ENCODE measurements at places on chromosomes 11 and 22.
A peak's percentile ranks its signal among the peaks of the same experiment; 100 is the strongest.

- DNase-seq, result no peak
Measured at GRCh38 chr11:115760461-115761320, 256.5 kb upstream of the CADM1 start.

DNA sequence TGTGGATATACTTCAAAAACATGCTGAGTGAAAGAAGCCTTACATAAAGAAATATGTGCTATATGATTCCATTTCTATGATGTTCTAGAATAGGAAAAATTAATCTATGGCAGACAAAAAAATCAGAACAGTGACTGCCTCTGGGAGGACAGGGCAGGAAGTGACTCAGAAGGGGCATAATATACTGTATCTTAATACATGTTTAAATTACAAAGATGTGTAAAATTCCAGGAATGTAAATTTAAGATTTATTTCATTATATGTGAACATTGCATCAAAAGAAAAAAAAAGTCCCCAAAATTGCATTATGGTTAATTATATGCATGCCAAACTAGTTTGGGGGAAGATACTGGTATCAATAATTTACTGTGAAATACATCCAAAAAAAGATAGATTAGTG is 32.2 kb downstream of the SBF2 start:
- DNase-seq, result no peak

- DNase-seq, result no peak
Measured at GRCh38 chr11:129910360-129910759, 15.0 kb upstream of the NFRKB start.

GRCh38 chr11:65187971-65188461 is 6.3 kb downstream of the CAPN1 start:
- no peak for DNase-seq

DNA sequence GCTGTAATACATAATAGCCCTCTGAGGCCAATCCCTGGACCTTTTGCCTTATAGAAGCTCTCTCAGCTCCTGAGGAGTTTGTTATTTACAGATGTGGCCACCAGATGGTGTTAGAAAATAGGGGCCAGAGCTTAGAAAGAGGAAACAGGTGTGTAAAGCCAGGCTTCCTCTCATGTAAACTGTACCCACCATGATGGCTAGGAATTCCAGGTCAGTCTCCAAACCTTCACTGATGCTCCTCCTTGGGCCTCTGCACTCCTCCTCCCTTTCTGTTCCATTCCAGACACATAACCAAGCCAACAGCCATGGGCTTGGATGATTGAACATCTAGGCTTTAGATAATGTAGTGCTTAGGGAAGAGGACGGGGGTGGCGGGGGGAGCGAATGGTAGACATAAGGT is 39.7 kb downstream of the USP35 start:
- DNase-seq, result peak; percentile 93

DNA sequence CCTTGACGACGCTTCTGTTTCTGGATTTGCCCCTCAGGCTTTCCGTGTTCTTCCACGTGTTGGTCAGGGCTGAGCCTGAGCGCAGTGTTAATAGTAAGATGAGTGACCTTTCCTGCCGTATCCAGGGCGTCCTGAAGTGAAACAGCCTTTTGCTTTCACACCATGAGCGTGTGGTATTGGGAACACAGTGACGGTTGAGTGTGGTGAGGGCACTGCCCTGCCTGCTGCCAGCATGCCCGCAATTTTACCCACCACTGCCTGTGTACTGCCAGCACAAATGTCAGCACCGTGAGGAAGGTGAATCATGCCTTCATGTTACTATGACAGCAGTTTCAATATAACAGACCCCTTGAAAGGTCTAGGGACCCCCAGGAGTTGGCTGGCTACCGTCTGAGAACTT is 217.1 kb downstream of the TBC1D22A start:
- no peak for DNase-seq

GRCh38 chr11:75689863-75690609 is 21.2 kb upstream of the MAP6 start:
- no peak for DNase-seq

- DNase-seq, result peak; percentile 44
Measured at GRCh38 chr11:65496304-65497140, 2.3 kb upstream of the MALAT1 start.

DNA sequence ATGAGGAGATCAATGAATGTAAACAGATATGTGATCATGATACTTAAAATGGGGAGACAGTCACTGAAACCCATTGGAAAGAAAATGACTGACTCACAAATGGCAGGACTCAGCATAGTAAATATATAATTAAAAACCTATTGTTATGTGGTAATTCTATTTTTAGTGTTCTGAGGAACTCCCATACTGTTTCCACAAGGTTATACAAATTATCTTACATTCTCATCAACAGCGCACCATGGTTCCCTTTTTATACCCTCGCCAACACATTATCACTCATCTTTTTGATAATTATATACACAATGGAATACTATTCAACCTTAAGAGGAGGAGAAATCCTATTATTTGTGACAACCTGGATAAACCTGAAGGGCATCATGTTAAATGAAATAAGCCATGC is 17.1 kb downstream of the OR5B21 start:
- no peak for DNase-seq

GRCh38 chr11:74615311-74615710 is 22.9 kb downstream of the POLD3 start:
- DNase-seq, result no peak

- DNase-seq, result no peak
Measured at GRCh38 chr11:12270215-12270797, 107.1 kb upstream of the PARVA start.

- no peak for DNase-seq
Measured at GRCh38 chr11:71109586-71109985, 142.8 kb downstream of the SHANK2 start.

GRCh38 chr11:41659985-41660384 is 200.5 kb upstream of the LRRC4C start:
- no peak for DNase-seq

DNA sequence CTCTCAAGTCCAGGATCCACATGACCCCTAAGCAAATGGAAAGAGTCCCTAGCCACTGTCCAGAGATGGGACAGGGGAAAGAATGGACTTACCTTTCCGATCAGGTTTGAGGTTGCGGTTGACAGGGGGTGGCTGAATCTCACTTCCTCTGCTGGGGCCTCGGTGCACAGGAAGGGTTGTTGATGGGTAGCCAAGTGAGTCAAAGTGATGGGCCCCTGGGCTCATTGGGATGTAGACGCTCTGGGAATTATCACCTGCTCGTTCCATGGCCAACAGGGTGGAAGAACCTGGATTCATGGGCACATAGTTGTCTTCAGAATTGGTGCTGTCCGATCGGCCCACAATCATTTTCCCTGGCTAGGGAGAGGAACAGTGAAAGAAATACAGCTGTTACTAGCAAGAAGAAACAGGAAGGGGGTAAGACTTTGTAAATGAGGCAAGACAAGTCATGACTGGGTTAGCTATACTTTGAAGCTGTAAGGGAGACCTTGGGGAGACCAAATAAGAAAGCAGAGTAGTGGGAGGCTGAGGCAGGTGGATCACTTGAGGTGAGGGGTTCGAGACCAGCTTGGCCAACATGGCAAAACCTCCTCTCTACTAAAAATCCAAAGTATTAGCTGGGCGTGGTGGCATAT is 34.7 kb downstream of the USP35 start:
- DNase-seq, result no peak

- no peak for DNase-seq
Measured at GRCh38 chr22:45224331-45224730, 16.4 kb downstream of the KIAA0930 start.

GRCh38 chr11:10927538-10927937 is 69.7 kb upstream of the ZBED5 start:
- DNase-seq, result peak; percentile 29

DNA sequence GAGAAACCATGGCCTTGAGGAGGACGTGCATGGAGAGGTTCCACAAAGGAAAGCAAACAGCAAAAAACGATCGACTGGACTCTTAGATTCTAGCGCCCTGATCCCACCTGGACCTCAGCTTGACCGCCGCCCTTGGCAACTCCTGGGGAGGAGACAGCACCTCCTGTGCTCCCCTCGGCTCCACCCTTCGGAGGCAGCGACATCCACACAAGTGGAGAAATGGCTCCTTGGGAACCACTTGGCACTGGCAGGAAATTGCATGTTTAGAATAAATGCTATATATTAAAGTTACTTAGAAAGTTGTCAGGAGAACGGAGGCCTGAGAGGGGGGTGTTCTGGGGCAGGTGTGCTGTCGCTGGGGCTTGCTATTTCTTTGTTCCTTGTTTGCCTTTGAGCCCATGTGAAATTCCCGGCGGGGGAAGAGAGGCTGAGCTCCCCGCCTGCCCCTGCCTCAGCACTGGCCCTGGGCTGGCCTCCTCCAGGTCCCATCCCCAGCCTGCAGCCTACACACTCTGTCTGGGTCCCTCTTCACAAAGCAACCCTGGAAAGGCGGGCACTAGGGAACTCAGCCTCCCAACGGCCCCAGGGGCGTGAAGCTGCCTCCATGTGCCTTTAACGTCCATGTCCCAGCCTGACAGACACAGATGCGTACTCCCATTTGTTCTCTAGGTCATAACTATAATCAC is 395.3 kb downstream of the BRD1 start:
- DNase-seq, result no peak

- DNase-seq, result no peak
Measured at GRCh38 chr11:48193876-48194275, 22.7 kb upstream of the OR4B1 start.

GRCh38 chr11:64843686-64844329 is 645 bp downstream of the CDC42BPG start:
- peak; percentile 79 for DNase-seq

GRCh38 chr11:12362857-12363256 is 14.5 kb upstream of the PARVA start:
- DNase-seq, result no peak
